A549 (cell line): ENCODE measurements at places on chromosomes 5 and 9. TPM values are rescaled to one million over a fixed set of nuclear protein-coding genes. Genes with fewer than 3 reads are reported as not detected.

DNA sequence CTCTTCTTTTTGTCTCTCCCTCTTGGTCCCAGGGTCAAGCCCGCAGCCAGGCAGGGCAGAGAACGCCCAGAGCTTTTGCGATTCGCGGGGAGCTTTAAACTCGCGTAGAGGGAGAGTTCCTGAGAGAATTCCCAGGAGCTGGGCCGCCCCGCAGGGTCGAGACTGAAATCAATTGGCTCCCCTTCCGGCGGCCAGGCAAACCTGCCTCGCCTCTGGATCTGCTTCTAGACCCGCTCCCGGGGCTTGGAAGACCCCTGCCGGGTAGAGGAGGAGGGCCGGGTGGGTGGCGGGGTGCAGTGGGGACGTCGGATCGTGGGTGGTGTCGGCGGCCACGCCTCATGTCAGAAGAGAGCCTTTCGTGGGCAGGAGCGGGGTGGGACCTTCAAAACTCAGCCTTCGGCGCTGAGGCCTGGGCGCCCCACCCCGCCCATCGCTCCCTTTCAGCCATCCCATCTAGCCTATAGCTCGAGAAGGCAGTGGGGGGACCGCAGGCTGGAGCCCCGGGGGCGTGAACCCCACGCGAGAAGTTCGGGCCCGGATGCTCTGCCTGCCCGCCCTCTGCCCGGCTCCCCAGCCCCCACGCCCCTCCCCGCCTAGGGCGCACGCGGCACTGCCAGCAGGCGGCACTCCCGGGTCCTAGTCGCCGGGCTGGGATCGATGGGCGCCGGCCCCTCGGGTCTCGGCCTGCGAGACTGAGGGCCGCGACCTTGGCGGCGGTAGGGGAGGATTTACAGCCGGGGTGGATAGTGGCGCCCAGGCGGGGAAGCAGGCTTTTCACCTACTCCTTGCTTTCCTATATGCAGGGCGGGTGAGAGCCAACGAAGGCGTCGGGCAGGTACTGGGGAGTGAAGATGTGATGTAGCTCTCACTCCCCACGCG lies 6.1 kb downstream of the PRDM6 start:
- no peak for DNase-seq

DNA sequence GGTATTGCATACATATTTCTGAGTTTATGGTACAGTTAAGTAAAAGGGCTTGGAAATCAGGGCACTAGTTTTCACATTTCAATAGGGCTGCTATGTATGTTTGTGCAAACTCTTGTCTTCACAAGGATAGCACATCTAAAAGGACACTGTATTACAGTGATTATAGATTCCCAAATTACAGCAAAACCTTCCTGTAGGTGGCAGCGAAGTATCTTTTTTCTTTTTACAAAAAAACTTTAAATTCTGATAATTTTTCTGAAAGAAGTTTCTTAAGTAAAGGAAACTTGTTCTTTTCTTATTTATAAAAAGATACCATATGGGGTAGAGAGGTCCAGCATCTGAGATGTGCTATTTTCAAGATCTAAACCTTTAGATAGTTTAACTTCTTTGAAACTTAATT lies 337.8 kb downstream of the PTPRD start:
- DNase-seq = no peak

DNA sequence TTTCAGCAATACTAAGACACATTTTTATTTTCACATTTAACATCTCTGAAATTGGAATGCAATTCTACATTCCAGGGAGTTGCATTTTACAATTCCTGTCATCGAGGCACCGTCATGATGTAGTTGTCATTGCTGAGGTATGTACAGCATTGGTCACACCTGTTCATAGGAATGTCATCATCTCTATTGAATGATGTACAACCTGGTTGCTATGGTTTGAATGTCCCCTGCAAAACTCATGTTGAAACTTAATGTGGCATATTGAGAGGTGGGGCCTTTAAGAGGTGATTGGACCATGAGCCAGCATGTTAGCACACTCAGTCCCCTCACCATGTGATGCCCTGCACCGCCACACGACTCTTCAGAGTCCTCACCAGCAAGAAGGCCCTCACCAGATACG lies 103.1 kb downstream of the CEMIP2 start:
- DNase-seq = no peak

DNA sequence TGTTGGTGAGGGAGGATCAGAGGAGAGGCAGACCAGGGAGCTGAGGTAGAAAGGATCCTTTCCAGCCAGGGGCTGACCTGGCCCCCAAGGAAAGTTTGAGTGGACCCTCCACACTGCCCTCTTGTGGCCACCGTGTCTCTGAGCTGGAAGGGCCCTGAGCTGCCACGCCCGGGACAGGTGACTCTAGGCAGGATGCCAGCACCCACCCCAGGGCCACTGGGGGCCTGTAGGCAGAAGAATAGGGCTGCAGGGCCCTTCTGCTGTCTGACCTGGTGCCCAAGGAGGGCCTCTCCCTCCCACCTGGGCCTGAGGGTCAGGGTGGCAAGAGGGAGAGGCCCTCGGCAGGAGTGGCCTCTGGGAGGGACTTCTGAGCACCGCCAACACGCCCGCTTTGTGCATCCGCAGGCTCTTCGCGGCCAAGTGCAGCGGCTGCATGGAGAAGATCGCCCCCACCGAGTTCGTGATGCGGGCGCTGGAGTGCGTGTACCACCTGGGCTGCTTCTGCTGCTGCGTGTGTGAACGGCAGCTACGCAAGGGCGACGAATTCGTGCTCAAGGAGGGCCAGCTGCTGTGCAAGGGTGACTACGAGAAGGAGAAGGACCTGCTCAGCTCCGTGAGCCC lies 76.8 kb downstream of the LMX1B start:
- peak; percentile 76 for DNase-seq

SPATA31C1 gene
- not detected in 3 replicates for polyA plus RNA-seq

DNA sequence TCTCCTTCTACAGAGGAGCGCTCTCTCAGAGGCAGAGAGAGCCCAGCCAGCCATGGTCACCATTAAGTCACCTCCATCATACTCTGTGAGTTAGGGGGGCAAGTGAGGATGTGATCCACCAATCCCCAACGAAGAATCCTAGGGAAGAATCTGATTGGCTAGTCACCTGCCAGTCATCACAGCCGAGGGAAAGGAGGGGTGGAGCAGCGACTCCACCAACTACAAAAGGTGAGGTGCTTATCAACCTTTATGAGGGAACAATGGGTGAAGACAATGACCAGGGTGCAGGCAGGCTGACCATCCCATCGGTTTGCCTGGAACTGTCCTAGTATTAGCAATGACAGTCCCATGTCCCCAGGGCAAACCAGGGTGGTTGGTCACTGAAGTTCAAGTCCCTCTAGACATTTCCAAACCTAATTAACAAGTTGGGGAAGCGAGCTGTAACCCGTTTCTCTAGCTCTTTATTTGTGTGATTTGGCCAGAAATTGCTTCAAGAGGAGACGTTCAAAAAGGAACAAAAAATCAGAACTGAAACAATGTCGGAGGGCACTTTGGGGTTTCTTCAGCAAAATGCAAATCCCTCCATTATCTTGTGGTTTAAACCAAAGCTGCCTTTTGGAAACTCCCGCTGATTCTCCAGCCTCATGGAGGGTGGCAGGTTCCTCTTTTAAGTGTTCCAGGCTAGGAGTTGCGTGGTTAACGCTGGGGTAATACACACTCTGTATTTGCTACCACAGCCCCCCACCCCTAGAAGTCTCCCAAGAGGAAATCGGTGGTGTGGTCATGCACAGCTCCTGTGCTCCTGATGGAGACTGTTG lies 18.8 kb upstream of the FCN1 start:
- no peak for DNase-seq
